ENCODE measurements at places on chromosomes 3 and 15.

DNA sequence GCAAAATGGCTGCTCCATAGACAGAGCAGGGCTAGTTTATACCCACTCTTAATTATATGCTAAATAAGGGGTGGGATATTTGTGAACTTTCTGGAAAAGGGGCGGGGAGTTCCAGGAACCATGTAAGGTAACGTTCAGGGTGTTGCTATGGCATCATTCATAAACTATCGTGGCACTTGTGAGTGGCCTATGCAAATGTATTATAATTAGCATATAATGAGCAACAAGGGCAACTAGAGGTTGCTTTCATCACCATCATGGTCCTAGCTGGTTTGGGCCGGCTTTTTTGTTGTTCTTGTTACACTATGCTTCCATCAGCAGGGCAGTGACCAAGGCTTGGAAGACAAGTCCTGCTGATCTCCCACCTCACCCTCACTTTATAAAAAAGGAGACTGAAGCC, 43.2 kb upstream of the FGD5 start:
- no peak for DNase-seq

DNA sequence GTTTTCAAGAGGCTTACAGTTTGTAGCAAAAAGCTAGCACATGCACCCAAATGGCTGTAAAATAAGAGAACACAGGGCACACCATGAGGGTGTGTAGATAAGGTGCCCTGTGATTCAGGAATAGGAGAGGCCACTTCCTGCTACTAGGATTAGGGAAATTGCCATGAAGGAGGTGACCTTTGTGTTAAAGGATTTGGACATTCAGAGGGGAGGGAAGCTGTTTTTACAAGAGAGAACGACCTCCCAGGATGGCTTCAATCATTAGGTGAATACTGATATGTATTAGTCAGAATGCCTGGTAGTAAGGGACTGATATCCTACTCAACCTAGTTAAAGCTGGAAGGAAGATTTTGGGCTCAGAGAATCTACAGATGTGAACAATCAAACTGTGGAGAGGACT, 35.7 kb upstream of the ABHD17C start:
- no peak for DNase-seq

DNA sequence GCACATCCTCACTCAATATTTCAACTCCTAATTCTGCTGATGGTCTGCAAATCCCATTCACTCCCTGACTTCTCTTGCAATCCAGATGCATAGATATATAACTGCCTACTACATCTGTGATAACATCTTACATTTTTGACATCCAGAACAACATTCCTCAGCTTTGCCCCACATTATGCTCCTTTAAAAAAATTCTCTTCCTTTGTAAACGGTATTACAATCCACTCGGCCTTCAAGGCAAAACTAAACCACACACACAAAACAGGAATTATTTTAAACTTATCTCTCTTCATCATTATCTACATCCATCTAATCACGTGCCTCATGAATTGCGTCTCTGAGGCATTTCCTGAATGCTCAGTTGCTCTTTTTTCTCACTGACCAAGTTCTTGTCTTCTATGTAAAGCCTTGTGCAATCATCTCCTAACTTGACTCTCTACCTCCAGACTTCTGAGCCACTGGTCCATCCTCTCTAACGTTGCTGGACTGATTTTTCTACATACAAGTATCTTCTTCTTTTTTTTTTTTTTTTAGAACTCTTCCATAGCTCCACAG, 117.0 kb downstream of the SATB1 start:
- DNase-seq: no peak

DNA sequence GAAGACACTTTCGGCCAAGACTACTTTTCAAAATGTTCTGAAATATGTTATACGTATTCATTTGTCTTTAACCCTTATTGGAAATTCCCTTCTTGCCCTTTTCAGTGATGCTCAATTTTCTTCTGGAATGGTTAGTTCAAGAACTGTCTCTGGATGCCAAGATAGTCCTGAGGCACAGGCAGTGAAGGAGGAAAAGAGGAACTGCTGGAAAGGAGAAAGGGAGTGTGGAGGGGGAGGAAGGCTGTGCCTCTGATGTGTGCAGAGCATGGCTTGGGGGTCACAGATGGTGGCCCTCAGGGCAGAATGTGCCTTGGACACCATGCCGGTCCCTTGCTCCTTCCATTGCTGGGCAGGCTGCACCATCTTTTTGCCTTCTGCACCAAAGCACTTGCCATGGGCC, 73.7 kb downstream of the CEP63 start:
- DNase-seq: no peak

DNA sequence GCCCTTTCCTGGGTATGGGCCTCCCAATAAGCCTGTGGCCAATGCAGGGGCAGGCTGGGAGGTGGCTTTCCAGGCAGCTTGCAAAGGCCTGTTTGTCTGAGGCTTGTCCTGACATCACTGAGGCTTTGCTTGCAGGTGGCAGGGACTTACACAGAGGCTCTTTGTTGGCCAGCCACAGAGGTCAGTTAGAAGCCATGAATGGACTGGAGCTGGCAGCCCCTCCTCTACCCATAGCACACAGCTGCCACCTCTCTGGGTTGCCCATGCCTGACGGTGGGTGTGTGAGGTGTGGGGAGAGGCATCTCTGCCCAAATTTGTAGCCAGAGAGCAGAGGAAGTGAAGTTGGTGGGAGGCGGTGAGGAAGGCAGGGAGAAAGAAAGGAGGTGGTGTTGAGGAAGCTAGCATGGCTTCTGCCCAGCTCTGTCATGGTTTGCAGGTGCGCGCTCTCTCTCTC, 17.1 kb downstream of the LIMD1 start:
- DNase-seq: no peak

- no peak for DNase-seq
These were observed 30.1 kb upstream of the PGPEP1L start for GRCh38 chr15:99037646-99038045.
